ENCODE measurements at places on chromosomes 5 and 9.

DNA sequence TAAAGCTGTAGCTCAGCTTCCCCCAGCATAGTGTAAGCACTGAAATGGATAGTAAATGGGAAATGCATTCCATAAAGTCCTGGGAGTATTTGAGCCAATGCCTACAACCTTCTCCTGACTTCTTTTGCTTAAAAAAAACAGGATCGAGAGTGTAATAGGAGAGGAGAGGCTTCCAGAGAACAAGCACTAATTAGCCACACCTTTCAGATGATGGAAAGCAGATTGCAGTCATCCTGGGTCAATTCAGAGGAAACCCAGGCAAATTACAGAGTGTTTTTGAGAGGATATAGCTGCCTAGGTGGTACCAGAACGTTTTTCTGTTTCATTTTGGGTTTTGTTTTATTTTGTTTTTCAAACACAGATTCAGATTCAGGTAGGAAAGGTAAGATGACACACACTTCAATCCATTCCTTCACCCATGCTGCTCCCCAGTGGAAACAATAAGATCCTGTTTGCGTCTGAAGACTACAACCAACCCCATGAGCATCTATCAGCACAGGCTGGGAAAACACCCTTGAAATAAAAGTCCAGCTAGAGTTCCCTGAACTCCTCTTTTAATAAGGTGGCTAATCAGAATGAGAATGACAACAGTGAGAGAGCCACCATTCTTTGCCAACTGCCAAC, 95.6 kb downstream of the RFK start:
- DNase-seq, result no peak

GRCh38 chr5:155229135-155229534, 215.6 kb downstream of the KIF4B start:
- DNase-seq, result no peak

- no peak for DNase-seq
Measured at GRCh38 chr9:13020146-13021040, 245.6 kb downstream of the LURAP1L start.

- no peak for DNase-seq
Measured at GRCh38 chr9:3480353-3480655, 45.5 kb downstream of the RFX3 start.

GRCh38 chr9:7871977-7872730, 72.6 kb upstream of the DMAC1 start:
- no peak for DNase-seq

DNA sequence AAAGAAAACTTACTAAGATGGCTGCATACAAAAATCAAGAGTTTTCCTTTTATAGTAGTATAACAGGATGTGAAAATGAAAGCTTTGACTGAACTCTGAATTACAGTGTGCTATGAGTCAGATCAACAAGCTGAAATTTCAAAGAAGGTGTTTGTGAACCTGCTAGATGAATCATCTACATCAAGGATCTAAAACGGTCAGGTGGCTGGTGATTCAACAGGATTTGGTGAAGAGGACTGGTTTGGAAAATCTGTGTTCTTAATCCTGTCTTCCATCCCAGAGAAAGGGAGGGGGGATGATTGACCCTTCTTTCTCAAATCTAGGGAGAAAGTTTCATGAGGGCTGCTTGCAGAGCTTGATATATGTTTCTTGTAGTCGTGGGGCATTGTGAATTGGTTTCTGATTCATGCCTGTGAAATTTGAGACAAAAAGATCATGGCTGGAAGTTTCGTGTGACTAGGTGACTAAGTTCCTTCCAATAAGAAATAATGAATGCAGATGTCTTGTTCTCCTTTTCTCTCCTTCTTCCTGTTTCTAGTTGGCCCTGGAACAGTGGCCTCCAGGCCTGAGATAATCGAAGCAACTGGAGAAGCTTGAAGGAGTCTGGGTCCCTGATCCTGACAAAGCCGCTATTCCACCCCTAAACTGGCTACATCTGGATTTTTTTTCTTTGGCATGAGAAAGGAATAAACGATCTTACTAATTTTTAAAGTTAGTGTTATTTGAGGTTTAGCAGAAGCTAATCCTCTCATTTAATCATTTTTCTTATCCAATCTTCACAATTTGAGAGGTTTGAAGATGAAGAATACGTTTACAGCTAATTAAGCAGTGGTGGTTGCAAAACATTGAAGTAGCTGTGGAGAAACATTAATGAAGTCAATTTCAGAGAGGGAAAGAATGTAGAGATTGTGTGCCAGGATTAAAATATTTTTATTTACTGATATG, 67.2 kb downstream of the MRPS30 start:
- DNase-seq, result no peak

GRCh38 chr9:84773022-84773421, 103.5 kb downstream of the NTRK2 start:
- DNase-seq, result no peak

DNA sequence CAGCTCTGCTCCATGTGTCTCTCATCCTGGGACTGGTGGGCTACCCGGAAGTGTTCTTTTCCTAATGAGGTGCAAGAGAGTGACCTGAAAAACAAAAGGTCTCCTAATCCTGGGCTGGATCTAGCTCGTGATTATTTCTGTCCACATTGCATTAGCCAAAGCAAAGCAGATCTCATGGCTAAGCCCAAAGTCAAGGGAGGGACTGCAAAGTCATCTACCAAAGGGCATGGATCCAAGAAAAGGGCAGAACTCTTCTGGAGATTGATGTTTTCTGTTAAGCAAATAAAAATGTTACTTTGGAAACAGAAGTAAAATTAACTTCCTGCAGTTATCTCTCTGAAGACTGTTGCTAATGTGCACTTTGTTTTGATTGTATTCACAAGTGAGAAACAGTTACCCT, 225.2 kb downstream of the CFAP90 start:
- DNase-seq, result no peak

- no peak for DNase-seq
Measured at GRCh38 chr9:23741351-23741750, 84.7 kb downstream of the ELAVL2 start.

- DNase-seq, result no peak
Measured at GRCh38 chr5:99911971-99912370, 623.2 kb upstream of the FAM174A start.

- no peak for DNase-seq
Measured at GRCh38 chr5:24094081-24094679, 550.6 kb downstream of the CDH10 start.

DNA sequence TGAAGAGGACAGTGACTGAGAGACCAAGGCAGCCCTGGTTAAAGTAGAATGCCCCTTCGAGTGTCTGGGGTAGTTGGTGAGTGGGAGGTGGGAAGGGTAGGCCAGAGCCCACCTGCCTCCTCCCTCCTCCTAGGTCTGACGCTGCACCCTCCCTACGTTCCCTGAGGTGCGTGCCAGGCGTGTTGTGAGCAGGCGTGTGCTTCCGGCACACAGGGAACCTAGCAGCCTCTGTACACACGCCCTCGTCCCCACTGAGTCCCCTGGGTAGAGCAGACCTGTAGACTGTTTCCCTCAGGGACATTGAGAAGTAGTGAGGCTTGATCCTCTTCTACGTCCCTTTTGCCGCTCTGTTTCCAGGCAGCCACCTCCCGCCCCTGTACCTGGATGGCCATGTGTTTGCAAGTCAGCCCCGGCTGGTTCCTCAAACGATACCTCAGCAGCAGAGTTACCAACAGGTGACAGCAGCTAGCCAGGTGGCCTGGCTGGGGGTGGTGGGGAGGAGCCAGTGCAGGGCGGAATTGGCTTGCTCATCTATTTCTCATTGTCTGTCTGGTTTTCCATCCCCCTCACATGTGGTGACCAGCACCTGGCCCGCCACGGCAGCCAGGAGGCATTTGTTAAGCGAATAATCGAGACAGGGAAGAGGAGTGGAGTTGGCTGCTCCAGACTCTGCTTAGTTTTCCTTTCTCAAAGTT, 16.8 kb upstream of the POMT1 start:
- DNase-seq, result no peak

GRCh38 chr5:93058309-93058708, 522.7 kb downstream of the NR2F1-AS1 start:
- DNase-seq, result no peak

DNA sequence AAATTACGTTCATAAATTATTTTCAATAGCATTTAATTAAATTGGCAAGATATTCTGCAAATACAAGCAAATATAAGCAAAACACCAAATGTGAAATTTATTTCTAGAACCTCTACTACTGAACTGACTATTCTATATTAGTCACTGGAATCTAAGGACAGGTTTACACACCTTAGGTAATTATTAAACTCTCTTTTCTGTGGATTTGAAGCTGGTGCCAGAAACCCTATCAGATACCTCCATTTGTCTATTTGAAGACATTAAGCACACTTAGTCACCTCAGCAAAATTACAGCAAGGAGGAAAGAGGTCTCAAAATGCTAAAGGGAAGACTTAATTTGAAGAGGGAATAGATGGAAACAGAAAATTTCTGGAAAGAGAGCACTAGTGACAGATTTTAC, 83.4 kb downstream of the CPLANE1 start:
- no peak for DNase-seq

GRCh38 chr5:168085261-168086031, 206.0 kb upstream of the WWC1 start:
- DNase-seq, result no peak

DNA sequence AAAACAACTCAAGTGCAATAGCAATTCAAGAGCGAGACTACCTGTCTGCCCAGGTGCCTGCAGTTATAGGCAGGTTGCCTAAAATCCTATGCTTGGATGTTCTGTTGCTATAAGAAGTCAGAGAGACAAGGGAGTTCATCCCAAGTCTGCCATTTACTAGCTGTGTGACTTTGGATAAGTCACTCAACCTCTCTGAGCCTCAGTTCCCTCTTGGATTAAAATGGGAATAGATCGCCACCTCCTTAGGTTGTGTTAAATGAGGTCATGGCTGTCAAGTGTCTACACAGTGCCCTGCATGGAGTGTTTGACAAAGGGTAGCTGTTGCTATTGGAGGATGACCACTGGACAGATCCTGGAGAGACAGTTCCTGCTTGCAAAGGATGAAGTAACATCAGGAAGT, 1.3 kb upstream of the ZBTB34 start:
- DNase-seq, result no peak

DNA sequence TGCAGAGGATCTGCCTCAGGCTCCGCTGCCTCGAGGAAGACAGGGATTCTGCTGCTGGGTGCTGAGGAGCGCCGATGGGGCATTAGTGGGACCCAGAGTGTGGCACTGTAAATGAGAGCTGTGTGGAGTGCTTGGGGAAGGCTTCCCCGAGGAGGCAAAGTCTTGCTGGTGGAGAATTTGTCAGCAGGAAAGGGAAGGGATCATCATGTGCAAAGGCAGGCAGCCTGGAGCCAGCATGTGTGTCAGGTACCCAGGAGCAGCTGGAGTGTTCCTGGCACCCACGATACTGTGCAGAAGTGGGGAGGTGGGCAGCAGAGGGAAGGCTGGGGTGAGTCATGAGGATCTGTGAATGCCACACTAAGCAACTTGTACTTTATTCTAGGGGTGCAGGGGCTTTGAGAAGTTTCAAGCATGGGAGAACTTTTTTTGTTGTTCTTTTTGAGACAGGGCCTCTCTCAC, 12.3 kb downstream of the B4GALT7 start:
- DNase-seq, result no peak

DNA sequence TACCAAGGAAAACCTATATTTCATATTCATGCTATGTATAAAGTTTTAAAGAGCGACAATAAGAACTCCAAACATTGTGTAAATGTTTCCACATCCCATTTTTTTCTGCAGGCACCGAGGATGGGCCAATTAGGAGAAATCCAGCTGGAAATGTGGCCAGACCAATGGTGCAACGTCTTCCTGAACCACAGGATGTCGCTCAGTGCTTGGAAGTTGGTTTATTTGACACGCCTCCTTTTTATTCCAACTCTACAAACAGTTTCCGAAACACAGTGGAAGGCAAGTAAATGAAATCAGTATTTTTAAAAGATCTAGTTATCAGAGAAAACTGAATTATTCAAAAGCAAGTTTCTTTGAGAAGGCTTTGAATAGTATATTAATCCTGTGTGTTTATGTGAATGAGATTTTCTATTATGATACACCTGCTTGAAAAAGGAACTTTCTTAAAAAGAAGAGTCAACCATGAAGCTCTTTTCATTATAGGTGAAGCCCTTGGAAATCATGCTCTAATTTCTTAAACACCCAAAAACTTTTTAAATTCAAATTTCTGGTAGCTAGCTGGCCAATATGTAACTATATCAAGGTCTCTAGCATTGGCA, 9.1 kb downstream of the TYRP1 start:
- no peak for DNase-seq

DNA sequence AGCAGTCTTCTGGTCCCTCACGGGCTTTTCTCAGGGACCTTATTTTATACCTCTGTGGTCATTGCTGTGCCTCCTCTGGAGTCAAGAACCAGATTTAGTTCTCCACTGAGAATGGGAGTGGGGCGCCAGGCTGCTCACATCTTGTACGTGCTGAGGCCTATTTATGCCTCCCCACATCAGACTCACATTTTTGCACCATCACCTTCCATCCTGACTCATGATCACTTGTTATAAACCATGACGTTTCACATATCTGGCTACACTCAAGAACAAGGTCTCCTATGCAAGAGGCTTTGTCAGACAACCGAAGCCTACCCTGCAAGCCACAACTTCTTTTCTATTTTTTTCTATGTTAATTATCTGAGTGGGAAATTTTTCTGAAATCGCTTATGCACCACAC, 10.7 kb downstream of the PRUNE2 start:
- no peak for DNase-seq

DNA sequence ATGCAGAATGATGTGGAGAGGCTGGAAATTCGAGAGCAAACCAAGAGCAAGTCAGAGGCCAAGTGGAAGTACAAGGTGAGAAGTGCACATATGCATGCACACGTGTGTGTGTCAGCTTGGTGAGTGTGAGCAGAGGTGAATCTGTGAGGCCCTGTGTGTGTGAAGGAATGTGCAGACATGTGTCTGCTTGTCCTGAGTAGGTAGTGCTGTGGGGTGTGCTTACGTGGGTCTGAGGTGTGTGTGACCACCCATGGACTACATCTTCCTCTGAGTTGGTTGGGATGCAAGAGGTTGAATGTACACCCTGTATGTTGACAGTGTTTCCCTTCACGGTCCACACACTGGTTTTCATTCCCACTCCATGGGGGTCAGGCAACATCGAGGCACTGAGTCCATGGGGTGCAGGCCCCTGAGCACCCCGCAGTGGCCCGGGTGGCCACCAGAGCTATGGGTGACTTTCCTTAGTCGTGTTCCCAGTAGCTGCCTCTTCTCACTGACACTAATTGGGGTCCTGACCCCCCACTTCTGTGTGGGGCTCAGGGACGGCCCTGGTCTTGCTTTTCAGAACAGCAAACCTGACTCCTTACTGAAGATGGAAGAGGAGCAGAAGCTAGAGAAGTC, 86.7 kb downstream of the PHF2 start:
- no peak for DNase-seq

DNA sequence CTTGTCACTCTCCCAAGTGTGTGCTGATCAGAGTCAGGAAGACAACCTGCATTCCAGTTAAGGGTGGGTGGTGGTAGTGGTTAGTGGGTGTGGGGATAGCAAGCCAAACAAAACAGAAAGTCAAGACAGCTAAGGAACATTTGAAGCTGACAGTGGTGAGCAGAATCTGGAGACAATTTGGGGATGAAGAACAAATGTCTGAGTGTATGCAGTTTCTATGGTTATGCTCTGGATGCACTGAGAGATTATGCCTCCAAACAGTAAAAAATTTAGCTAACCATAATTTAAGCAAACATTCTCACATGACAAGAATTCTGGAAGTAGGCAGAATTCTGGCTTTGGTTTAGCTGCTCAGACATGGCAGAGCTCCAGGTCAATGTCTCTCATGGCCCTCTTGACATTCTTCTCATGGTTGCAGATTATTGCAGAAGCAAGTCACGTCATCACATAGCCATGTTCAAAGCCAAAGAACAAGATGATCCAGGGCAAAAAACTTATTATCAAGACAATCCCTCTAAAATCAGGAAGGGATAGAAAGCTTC, 148.7 kb downstream of the LURAP1L start:
- no peak for DNase-seq
